ENCODE measurements at places on chromosomes 4 and X.
A peak's percentile ranks its signal among the peaks of the same experiment; 100 is the strongest.

DNA sequence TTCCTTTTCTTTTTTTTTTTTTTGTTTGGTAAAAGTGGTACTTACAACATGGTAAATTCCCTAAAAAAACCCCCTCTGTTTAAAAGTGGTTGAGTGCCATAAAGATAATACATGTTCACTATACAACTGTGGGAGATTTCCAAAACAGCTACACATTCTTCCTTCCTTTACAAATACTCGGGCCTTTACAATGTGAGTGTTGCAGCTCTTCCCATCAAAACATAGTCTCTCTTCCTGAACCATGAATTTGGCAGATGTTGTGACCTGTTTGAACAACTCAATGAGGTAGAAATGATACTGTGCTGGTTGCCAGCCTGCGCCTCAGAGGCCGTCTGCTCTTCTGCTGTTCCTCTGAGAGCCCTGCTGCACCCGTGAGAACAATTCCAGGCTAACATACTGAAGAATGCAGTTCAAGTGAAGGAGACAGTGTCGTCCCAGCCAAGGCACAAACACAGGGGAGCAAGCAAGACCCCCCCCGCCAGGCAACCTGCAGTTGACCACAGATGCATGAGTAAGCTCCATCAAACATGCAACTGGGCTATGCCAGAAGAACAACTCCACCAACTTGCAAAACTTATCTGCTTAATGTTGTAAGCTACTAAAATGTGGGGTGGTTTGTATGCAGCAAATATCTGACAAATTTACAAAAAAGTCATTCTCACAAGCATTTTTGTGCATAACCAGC, 645.0 kb downstream of the PCDH7 start:
- peak; percentile 14 for DNase-seq

DNA sequence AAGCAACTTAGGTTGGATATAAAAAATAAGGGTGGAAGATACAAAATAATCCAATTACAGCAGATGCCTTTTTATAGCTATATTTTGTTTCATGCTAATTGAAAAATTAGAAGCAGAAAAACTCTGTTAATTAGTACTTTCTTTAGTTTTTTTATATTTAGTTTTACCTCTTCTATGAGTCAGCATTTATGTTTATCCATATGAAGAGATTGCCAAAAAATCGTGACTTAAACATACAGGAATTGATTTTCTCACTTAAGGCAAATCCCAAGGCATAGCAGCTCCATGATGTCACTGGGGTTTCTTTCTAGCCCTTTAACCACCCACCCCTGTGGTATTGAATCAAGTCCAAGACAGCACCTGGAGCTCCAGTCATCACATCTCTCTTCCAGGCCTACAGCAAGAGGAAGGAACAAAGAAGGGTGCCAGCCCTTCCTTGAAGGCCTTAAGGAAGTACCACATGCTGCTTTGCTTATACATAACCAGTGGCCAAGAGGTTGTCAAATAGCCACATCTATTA, 365.8 kb upstream of the TENM3 start:
- no peak for DNase-seq

DNA sequence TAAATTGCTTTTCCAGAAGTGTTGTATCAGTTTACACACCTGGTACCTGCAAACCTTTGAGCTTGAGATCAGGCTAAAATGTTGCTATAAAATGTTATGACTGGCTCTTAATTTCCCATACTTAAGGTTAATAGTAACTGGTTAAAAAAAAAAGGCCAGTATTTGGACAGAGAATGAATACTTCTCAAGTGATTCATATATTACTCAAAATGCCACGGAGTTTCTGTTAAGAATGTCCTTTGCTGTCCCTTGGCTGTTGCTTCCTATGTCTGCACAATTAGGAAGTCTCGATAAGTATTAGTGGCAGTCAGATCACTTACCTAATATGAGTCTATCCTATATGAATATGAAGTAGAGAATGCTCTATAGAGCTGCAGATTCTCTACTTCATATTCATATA, 232.2 kb upstream of the IGFBP7 start:
- peak; percentile 21 for DNase-seq

DNA sequence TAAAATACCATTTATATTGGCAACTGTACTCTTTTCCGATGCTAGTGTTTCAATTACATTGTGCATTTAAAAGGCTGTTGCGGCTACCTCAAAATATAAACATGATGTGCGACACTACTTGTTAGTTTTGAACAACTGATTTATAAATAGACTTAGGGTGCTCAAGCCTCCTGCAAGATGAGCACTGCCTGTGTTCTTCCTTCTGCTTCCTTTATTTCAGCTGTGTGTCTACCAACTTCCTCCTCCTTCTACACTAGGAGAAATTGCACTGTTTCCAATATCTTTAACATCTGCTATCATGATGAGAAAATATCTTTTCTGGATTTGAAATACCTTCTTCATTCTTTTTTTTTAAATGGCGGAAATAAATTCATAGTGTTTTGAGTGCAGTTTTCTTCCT, 24.0 kb downstream of the TET2 start:
- DNase-seq = no peak

DNA sequence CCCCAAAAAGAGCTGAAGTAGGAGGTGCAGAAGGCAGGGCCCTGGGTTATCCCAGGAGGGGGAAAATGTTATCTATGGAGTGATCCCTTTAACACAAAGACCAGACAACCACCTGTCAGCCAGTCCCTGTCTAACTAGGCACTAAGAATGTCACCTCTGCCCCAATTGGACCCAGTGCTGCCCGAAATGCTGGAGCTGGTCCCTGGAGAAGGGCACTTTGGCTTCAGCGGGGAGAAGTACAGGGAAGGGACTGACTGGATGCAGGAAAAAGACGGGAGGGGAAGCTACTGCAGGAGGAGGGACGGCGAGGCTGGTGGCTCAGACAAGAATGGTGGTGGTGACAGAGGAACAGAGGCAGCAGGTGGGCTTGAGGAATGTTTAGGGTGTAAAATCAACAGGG, 17.3 kb downstream of the PHKA2 start:
- no peak for DNase-seq
